ENCODE measurements at places on chromosomes 3 and 15.

GRCh38 chr15:60803059-60803458, 324.1 kb upstream of the ICE2 start:
- DNase-seq = no peak

GRCh38 chr3:87333393-87333892, 57.1 kb upstream of the POU1F1 start:
- DNase-seq = no peak

DNA sequence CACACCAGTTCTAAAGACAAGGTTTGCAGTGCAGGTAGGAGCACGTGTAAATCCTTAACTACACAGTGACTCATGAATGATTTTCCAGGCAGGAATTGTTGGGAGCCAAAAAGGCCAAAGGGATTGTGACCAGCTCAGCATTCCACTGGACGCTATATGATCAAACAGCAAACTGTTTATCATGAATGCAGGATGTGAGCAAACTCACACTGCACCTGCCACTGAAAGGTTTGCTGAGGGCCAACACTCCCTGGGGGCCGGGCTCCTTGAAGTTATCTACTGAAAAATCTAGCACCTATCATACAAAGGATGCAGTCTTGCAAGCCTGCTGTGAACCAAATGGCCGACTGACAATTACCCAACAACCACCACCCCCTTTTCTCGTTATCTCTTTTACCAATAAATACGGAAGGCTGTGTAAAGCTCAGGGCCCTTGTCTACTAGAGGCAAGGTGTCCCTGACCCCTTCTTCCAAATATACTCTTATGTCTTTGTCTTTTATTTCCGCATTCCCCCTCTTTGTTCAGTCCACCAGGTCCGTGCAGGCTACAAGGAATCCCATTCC, 11.5 kb upstream of the DNASE1L3 start:
- DNase-seq = no peak

DNA sequence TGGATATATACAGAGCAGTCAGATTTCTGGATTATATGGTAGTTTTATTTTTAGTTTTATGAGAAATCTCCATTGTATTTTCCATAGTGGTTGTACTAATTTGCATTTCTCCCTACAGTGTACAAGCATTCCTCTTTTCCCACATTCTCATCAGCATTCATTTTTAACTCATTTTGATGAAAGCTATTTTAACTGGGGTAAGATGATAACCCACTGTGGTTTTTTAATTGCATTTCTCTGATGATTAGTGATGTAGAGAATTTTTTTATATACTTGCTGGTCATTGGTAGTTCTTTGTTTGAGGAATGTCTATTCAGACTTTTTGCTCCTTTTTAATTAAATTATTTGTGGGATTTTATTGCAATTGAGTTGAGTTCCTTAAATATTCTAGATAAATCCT, 903.6 kb downstream of the DIPK2A start:
- DNase-seq = no peak

- no peak for DNase-seq
These were observed 608.4 kb downstream of the CADM2 start for GRCh38 chr3:85567071-85567676.

DNA sequence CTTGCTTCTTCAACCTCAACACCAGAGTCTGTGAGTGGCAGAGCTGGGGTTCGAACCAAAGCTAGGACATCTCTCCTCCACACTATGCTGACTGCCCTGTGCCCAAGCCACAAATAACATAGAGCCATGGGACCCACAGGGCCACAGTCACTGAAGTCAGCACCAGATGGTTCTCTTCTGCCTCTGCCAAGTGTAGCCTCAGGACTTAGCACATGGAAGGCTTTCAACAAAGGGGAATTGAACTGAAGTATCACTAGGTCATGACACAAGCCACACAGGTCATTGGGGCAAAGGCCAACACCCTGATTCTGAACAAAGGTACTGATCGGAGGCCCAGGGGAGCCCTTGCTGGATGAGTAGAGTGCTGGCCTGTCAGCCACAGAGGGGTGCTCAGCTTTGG, 83.6 kb downstream of the BDH1 start:
- DNase-seq = no peak

DNA sequence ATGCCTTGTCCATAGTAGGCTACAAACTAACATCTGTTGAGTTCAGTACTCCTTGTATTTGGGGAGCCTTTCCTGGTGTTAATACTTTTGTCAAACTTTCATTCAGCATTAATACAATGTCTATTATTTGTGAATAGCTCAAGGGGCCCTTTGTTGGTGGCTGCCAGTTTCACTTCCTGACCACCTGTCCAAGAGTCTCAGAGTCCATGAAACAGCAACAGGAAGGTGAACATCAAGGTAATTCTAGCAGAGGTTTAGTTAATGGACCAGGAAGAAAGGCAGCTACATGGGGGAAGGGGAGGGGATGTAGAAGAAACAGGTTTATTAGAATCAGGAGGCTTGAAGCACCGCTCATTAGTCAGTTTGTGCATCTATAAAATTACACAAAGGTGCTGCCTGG, 386.9 kb downstream of the PDCD6IP start:
- no peak for DNase-seq

DNA sequence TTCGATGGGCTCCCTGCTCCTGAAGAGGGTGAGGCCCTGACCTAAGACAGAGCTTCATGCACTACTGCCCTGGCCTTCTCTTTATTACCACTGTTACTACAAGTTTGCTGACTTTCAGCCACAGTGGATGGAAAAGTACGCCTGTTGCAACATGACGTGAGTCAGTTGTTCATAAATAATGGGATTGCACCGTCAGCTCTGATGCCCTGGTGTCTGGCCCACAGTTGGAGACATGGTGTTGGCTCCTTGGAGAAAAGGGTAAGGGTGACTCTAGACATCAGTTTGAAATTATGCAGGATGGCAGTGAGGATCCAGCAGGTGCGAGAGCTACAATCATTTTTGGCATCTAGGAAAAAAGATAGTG, 5.5 kb downstream of the PAQR5 start:
- DNase-seq = no peak

GRCh38 chr3:190097025-190097424, 23.7 kb downstream of the P3H2 start:
- no peak for DNase-seq

DNA sequence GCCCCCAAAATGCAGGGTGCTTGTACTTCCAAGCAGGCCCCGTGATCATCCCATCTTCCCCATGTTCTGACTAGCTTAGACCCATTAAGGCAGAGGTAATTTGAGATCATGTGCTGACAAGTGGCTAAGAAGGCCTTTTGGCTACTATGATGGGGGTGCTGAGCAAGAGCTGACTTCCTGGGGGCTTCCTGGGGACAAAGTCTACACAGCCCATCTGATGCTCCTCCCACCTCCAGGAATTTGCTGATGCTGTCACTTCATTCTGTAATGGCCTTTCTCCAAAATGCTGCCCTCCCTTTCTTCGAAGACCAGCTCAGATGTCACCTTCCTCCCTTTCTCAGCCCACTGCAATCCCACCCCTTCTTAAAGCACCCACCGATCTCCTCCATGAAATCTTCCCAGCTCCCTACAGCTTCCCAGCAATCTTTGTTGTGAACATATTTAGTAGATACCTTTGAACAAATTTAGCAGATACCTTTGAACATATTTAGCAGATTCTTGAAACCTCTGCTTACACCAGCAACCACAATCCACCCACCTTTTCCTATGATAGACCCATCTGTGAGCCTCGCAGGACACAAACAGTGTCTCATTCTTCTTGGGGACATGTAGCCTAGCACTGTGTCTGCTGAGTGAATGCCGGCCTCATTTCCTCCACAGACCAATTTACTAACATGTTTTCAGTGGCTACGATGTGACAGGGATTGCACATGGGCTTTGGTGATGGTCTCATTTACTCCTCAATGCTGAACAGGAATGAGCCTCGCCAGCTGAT, 223.3 kb downstream of the EPHB1 start:
- DNase-seq = no peak

GRCh38 chr3:73939985-73940384, 315.2 kb upstream of the PDZRN3 start:
- no peak for DNase-seq

DNA sequence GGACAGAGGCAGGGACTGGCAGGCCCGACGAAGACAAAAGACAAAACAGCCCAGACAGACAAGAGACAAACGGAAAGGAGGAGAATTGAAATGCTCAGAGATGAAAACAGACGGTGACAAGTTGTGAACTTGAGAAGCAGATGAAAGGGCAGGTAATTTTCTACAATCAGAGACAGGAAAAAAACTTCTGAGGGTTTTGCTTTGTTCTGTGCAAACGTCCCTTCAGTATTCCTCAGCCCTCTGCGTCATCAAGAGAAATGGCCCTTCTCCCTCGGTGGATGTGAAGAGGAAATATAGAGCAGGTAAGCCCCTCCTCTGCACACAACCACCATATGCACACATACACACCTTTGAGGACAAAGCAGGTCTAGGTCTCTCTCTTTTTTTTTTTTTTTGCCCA, 206.6 kb downstream of the UACA start:
- no peak for DNase-seq

DNA sequence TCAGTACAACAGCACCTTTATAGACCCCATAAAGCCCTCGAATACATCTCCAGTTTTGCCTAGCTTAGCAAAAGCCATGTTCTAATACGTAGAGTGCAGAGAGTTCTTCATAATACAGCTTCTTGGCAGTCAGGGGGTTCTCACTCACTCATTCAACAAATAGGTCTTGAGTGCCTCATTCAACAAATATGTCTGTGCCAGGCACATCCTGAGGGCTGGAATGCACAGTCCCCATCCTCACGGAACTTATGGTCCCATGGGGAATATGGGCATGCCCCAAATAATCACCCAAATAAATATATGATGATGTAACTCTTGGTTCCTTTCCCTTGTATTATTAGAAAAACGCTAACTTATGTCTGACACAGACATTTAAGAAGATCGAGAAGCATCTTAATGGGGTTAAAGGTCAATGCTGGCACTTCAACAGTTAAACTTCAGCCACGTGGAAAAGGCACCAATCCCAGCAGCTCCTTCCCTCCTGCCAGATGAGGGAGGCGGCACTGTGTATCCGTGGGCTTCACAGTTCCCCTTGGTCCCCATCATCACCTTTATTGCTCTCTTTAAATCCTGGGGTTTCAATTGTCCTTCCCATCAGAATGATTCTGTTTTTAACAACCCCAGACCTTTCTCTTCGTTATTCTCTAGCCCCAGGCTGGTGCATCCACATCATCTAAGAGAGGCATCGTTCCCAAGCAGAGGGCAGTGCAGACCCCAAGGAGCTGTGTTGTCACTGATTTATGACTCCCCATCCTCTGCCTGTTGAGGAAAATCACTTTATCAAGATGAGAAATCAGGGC, 18.9 kb upstream of the SEMA5B start:
- no peak for DNase-seq

DNA sequence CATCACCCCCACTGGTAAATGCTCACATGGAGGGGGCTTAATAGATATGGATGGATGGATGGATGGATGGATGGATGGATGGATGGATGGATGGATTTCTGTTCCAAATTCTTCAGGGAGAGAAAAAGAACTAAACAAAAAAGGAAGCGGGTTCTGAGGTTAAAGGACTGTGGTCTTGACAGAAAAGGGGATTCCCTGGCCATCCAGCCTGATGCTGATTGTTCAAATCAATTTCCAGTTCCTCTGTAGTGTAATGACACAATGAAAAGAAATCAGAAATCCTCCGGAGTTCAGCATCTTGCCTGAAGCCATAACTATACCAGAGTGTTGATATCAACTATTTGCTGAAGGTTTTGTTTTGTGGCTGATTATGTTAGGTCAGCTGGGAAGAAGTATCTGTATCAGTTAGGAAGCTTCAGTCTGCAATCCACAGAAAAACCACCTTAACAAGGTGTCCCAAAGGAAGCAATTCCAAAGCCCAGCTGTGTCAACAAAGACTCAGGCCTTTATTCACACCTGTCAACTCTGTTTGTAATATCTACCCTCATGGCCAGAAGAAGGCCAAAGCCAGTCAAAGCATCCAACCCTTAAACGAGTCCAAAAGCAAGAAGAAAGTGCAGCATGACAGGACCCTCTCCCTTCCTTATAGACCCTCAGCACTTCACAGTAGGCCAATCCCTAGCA, 24.5 kb upstream of the RASA2 start:
- no peak for DNase-seq

DNA sequence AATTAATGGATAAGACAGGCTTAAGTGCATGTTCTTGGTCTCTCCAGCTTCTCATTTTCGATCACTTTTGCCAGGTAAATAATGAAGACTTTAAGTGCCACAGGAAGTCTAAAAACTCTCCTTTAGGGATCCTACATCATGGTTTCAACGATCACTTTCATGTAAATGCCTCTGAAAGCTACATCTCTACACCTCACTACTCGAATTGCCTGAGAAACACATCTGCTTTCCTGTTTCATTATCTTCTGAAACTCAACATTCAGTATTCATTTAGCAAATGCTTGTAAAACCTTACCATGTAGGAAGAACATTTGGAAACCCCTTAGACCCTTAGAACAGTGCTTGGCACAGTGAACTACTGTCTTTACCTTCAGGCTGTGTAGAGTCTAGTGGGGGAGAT, 16.2 kb downstream of the THAP10 start:
- DNase-seq = no peak

DNA sequence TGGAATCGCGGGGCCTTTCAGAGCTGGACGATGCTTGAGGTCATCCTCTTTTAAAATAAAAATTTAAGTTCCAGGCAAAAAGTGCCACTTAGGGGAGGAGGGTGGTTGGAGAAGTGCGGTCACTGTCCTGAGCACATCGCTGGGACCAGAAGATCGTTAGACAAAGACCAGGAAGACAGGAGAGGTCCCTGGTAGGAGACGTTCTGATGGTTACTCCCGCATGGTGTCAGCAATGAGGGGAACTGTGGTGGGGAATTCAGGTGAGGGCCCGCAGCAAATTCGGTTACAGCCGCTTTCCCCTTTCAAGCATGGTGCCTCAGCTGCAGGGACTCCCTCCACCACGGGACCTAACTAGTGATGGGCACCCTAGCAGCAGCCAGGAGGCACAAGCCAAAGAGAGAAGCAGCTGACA, 1.0 kb upstream of the ISY1 start:
- no peak for DNase-seq

GRCh38 chr3:101203411-101203810, 117.0 kb downstream of the IMPG2 start:
- no peak for DNase-seq

- no peak for DNase-seq
These were observed 74.9 kb downstream of the TOP2B start for GRCh38 chr3:25589783-25590258.

GRCh38 chr3:167160781-167161180, 219.3 kb downstream of the ZBBX start:
- no peak for DNase-seq

- no peak for DNase-seq
These were observed 29.6 kb upstream of the SECISBP2L start for GRCh38 chr15:49075881-49076280.

GRCh38 chr15:73936588-73937290, 10.5 kb downstream of the LOXL1 start:
- no peak for DNase-seq

GRCh38 chr3:20028905-20029331, 11.3 kb upstream of the KAT2B start:
- DNase-seq = no peak

- DNase-seq = no peak
These were observed 38.0 kb upstream of the VILL start for GRCh38 chr3:37952564-37952963.

- no peak for DNase-seq
These were observed 12.4 kb downstream of the CCR4 start for GRCh38 chr3:32963871-32964270.
